Aorta (tissue), 5 donors: ENCODE measurements at places on chromosomes 11 and 22. TPM values are rescaled to one million over a fixed set of nuclear protein-coding genes. Genes with fewer than 3 reads are reported as not detected.

DNA sequence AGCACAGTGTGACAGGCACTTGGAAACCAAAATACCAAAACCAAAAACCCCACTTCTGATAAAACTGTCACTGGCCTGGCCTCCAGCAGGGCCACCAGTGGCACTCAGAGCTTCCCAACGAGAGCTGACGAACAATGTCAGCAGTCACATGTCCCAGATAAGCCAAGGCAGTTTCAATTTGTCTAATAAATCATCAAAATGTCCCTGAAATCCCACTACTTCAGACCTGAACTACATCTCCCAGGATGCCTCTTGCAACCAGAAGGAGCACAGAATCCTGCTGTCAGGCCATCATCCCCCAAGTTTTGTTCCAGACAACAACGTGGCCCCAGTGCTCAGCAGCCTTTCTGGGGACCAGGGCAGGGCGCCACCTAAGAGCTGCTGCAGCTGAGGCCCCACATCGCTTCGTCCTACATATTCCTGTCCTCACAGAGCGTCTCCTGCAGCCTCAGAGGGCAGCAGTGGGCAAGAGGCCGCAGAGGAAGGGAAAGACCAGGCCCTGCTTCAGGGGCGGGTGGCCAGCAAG, 25.1 kb downstream of the LRFN4 start:
- no peak for DNase-seq

SCGB1D2 gene
- polyA plus RNA-seq, result not detected

GRCh38 chr11:1345737-1346513, 36.5 kb upstream of the TOLLIP start:
- DNase-seq, result no peak

DNA sequence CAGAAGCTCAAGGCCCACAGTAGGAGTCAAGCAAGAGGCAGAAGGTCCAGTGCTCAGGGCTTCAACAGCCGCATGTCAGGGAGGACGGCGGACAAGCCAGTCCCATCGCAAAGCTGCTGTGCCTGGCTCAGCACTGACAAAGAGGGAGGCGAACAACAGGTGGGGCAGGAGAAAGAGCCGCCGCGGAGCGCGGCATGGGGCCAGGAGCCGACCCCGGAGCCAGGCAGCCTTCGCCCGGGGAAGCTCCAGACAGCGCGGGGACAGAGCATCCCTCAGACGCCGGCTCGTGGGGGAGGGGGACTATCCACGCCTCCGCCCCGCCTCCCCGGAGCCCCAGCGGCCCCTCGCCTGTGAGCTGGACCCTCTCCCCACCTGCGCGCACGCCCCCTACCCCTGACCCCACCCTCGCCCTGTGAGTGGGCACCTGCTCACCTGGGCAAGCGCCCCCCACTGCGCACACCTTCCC, 369 bp downstream of the DHCR7 start:
- no peak for DNase-seq

RIMBP3C gene
- polyA plus RNA-seq, result not detected

GRCh38 chr22:24144056-24144777, 37.1 kb upstream of the SUSD2 start:
- DNase-seq, result no peak

DNA sequence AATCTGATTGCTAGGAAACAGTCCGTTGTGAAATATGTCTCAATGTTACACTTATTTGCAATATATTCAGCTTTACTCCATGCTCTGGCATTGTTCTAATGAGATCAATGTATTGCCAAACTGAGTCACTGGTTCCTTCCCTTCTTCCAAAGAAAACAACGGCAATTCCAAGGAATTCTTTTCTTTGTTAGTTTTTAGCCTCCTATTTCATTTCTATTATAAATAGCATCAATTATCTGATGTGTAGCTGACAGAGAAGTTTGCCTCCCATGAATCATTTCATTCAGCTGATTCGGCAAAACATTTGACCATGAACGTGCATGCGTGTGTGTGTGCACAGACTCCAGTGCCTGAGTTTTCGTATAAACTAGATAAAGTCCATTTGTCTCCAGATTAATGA, 346.8 kb downstream of the ETS1 start:
- no peak for DNase-seq

GRCh38 chr22:50525858-50526107, 385 bp upstream of the SCO2 start:
- DNase-seq, result no peak

DNA sequence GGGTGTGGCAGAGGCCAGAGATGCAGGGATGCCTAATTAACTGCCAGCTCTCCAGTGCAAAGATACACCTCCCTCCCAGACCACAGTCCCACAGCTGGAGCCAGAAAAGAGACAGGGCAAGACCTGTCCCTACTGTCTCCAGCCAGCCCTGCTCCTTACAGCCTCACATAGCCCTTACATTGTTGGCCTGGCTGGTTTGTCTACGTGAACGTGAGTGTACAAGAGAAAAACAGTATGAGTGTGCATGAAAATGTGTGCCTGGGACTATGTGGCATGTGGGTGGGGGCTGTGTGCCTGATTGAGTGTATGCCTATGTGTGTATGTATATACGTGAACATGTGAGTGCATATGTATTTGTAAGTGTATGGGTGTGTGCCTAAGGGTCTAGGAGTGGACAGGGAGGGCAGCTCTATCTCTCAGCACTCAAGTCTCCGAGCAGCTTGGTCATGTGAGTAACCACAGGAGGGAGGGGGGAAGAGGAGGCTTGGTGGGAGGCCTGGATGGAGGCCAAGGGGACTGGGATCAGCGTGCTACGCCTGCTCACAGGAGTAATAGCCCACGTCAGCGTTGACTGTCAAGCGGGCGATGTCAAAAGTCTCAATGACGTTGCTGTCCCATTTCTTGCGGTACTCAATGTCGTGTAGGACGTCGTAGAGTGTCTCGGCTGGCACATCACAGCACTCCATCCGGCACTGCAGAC, 6.6 kb upstream of the ARAP1 start:
- DNase-seq, result no peak

SPA17 gene
- polyA plus RNA-seq, result 4.8 TPM

- DNase-seq, result no peak
Observed at GRCh38 chr11:95589893-95590612, 199.5 kb downstream of the FAM76B start.

PLAAT5 gene
- polyA plus RNA-seq, result not detected
